ENCODE measurements at places on chromosomes 11 and 22.

DNA sequence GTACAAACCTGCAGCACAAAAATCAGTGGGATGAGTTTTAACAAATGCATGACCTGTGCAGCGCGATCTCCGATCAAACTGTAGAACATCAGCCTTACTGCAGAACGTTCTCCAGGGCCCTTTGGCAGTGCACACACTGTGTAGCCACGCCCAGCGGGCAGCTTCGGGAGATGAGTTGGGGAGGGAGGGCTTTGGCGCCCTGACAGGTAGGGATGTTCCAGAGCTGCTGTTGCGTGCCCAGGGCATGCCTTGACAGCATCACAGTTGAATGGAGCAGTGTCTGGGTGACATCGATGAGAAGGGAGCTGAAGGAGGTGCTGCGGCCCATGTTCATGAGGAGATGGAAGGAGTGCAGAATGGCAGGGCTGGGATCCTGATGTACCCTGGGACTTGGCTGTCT lies 80.2 kb downstream of the TBC1D22A start:
- DNase-seq, result no peak

DNA sequence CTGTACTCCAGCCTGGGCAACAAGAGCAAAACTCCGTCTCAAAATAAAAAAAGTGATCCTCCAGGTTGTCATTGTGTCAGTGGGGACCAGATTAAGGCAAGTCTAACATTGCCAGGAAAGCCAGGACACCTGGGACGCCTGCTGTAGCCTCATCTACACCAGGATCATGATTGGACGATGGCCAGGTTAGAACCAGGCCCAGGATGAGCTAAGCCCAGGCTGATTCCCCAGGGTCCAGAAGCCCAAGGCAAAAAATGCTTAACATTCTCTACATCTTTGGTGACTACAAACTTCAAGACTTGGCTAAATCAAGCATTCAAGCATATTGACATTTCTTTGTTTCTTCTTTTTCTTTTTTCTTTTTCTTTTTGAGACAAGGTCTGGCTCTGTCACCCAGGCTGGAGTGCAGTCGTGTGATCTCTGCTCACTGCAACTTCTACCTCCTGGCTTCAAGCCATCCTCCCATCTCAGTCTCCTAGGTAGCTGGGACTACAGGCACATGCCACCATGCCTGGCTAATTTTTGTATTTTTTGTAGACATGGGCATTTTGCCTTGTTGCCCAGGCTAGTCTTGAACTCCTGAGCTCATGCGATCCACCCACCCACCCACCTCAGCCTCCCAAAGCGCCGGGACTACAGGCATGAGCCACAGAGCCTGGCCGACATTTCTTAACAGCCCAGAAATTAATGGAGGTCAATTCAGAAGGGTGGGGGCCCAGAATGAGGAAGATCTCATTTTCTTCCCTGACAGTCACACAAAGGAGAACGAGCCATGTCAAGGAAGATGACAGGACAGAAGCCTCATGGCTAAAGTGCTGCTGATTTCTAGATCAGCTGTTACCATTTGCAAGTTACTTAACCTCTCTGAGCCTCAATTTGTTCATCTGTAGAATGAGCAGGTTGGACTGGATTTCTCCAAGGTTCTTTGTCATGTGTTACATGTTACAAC lies 12.5 kb upstream of the PTPRJ start:
- DNase-seq, result peak; percentile 35

DNA sequence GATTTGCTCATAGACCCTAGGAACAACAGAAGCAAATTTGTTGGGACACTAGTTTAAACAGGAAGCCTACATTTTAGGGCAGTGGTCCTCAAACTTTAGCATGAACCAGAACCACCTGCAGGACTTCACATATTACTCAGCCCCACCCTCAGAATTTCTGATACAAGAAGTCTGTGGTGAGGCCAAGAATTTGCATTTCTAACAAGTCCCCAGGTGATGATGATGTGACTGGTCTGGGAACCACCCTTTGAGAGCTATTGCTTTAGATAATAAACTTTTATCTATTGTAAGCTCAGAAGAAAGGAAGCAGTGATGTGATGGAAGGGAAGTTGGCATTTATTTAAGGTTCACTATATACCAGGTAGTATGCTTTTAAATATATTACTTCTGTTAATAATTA lies 194.0 kb downstream of the FAM181B start:
- no peak for DNase-seq

- DNase-seq, result peak; percentile 2
Measured at GRCh38 chr11:43948341-43949225, 6.1 kb downstream of the C11orf96 start.

- DNase-seq, result no peak
Measured at GRCh38 chr11:123545726-123546270, 108.6 kb downstream of the SCN3B start.

DNA sequence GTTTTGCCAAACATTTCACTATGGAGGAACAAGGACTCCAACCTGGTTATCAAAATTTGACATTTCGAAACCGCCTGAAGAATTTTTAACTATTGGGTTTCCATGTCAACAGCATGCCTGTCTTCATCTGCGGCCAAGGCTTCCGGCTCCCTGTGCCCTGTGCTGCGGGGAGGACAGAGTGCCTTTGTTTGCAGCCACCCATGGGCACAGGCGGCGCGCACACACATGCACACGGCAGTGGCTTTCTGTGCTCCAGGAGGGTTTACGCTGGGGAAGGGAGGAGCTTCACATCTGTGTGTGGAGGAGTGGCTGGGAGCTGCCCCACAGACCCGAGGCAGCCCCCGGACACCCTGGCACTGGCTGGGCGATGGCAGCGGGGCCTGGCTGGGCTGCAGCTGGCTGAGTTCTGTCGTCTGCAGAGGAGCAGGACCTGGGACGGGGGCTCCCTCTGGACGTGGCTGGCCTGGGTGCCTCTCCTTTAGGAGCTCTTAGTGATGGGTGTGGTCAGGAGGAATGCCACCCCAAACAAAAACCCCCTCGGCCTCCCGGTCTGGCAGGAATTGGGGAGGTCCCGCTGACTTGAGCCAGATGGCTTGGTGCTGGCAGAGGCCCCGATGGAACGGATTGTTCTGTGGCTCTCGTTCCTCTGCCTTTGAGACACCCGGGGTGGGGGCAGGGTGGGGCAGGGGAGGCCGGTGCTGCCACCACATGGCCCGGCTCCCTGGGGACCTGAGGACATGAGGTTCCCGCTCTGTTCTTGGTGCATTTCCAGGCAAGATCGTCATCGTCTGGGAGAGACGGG lies 1290.9 kb downstream of the BRD1 start:
- DNase-seq, result no peak

GRCh38 chr22:40855071-40855978 lies 1.1 kb downstream of the ST13 start:
- no peak for DNase-seq

GRCh38 chr11:73227571-73228211 lies 9.6 kb downstream of the P2RY2 start:
- DNase-seq, result no peak

GRCh38 chr22:46280063-46280817 lies 12.4 kb downstream of the TTC38 start:
- no peak for DNase-seq

- no peak for DNase-seq
Measured at GRCh38 chr22:25736378-25737011, 5.5 kb upstream of the MYO18B start.

GRCh38 chr11:8017894-8018483 lies 30.9 kb downstream of the EIF3F start:
- DNase-seq, result no peak

- no peak for DNase-seq
Measured at GRCh38 chr11:128407962-128408361, 179.4 kb downstream of the ETS1 start.

GRCh38 chr11:24373516-24373915 lies 123.3 kb upstream of the LUZP2 start:
- no peak for DNase-seq

All from AG08396 (cell line).